ENCODE measurements at places on chromosomes 1 and 21.

GRCh38 chr1:62891956-62892562 lies 108.1 kb downstream of the ATG4C start:
- DNase-seq = no peak

GRCh38 chr1:153478047-153478691 lies 17.7 kb upstream of the S100A7 start:
- no peak for DNase-seq

- DNase-seq = no peak
Observed at GRCh38 chr1:151980287-151981177, 13.1 kb downstream of the S100A10 start.

- no peak for DNase-seq
Observed at GRCh38 chr1:37439349-37439995, 34.9 kb upstream of the ZC3H12A start.

GRCh38 chr1:224533517-224533916 lies 82.6 kb upstream of the CNIH3 start:
- no peak for DNase-seq

GRCh38 chr1:16077406-16078245 lies 4.2 kb upstream of the FAM131C start:
- DNase-seq = no peak

- DNase-seq = no peak
Observed at GRCh38 chr21:41108668-41109585, 59.0 kb upstream of the BACE2 start.

- no peak for DNase-seq
Observed at GRCh38 chr1:196732526-196732925, 42.1 kb upstream of the CFHR3 start.

GRCh38 chr1:192707978-192708547 lies 72.1 kb downstream of the RGS13 start:
- no peak for DNase-seq

GRCh38 chr21:45410865-45411809 lies 6.2 kb downstream of the COL18A1 start:
- DNase-seq = no peak

GRCh38 chr1:41847733-41848132 lies 71.0 kb downstream of the HIVEP3 start:
- DNase-seq = no peak

GRCh38 chr1:12505231-12505630 lies 112.8 kb downstream of the DHRS3 start:
- no peak for DNase-seq

- DNase-seq = no peak
Observed at GRCh38 chr1:6783936-6784559, 1.2 kb upstream of the CAMTA1 start.

GRCh38 chr21:26445440-26445839 lies 127.6 kb downstream of the CYYR1 start:
- no peak for DNase-seq

DNA sequence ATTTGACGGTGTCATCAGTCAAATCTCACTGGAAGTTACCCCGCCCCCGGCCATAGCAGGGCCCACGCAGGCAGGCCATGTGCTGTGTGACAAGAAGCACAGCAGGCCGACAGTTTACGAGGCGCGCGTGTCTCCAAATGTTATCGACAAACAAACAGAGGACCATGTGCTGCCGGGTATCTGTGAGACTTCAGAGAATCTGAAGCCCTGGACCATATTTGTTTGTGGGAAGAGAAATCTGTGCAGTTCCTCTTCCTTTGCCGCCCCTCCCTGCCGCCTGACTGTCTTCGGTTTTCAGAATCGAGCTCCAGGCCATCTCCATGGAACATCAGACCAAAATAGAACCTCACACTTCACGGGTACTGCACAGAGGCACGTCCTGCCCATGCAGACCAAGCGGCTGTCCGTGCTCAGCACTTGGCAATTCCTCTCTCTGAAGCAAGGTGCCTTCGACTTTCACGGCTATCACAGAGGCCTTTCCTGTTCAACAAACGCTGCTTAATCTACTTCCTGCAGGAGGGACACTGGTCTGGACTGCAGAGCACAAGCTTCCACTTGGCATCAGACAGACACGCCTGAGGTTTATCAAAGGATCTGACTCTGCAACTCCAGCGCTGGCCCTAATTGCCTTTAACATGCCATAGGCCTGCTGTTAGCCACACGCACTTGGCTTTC lies 135.7 kb upstream of the KRTAP19-8 start:
- DNase-seq = no peak

- no peak for DNase-seq
Observed at GRCh38 chr1:67571901-67572593, 113.0 kb upstream of the GADD45A start.

GRCh38 chr1:39544327-39544726 lies 32.3 kb downstream of the PABPC4 start:
- DNase-seq = no peak

- DNase-seq = no peak
Observed at GRCh38 chr1:111602974-111603373, 16.6 kb upstream of the RAP1A start.

DNA sequence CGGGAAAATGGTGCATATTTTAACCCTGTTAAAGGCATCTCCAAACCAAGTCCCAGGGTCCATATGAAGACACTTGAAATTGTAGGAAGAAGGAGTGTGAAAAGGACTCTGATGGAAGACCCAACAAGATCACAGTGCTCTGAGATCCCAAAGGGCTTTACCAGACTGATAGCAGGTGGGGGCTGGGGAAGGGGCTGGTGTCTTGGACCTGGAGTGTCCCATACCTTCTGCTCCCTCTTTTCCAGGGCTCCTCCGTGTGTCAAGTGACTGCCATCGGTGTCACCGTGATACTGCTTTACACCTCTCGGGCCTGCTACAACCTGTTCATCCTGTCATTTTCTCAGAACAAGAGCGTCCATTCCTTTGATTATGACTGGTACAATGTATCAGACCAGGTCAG lies 37.3 kb downstream of the GPR137B start:
- DNase-seq = no peak

- DNase-seq = no peak
Observed at GRCh38 chr1:14120895-14121294, 420.9 kb downstream of the PRDM2 start.

DNA sequence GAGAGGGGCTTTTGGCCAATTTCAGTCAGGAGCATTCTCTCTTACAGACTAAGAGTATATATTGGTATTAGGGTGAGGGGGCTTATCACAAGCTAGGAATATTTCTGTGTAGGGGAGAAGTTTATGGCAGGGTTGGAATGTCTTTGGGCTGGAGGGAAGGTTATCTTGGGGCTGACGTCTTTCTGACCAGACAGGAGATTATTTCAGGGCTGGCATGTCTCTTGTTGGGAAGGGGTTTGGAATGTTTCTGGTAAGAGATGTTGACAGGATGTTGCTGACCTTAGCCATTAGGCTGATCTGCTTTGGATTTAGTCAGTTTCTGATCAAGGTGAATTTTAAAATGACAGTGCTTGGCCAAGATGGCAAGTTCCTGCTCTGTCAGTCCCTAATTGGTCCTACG lies 17.8 kb upstream of the HSD3B1 start:
- DNase-seq = no peak

DNA sequence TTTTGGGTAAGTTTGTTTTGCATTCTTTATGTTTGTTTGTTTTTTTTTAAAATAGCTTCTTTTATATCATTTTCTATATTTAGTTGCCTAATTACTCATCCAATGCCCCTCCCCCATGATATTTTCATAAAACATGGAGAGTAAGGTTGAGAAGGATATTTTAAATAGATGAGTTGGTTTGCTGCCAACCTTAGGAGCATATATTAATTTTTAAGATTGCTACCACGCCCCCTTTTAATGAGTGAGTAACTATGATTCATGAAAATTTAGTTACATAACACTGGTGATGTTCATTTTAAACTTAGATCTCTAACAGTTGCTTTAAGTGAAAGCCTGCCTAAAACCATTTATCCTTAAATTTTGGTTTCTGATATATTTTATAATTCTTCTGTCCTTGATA lies 18.7 kb downstream of the TMEM50A start:
- no peak for DNase-seq

GRCh38 chr1:38569932-38570656 lies 289.5 kb downstream of the RRAGC start:
- DNase-seq = no peak

GRCh38 chr21:44067011-44067839 lies 40.0 kb upstream of the PWP2 start:
- no peak for DNase-seq

GRCh38 chr1:66400660-66401059 lies 133.3 kb upstream of the SGIP1 start:
- no peak for DNase-seq

GRCh38 chr1:2380816-2381591 lies 10.3 kb downstream of the MORN1 start:
- no peak for DNase-seq

DNA sequence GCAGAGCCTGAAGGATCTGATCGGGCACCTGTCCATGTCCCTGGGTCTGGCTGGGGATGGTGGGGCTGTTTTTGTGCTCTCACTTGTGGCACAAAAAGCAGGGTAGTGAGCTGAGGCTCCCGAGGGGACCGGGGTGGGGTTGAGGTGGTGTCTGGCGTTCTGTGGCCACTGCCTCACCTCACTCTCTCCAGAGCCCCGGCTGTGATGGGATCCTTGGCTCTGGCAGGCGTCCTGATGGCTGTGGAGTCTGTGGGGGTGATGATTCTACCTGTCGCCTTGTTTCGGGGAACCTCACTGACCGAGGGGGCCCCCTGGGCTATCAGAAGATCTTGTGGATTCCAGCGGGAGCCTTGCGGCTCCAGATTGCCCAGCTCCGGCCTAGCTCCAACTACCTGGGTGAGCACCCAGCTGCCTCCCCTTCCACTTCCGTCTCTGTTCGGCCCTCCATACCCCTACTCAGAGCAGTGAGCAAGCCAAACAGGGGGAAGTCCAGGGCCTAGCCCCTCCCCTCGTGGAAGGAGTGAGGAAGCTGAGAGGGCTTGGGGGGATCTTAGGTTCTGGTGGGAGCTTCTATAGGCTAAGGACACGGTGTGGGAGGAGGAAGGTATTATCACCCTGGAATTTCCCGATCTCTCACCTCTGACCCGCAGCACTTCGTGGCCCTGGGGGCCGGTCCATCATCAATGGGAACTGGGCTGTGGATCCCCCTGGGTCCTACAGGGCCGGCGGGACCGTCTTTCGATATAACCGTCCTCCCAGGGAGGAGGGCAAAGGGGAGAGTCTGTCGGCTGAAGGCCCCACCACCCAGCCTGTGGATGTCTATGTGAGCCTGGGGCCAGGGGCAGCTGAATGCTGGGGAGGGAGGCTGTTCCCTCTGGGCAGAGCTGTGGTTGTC lies 7.0 kb downstream of the ADAMTSL4 start:
- no peak for DNase-seq

All from iPS DF 6.9 (cell line).